ENCODE measurements at places on chromosomes 16 and 17.

- no peak for DNase-seq
Observed at GRCh38 chr17:16905593-16906191, 66.2 kb downstream of the TNFRSF13B start.

- no peak for DNase-seq
Observed at GRCh38 chr16:22325598-22326368, 28.6 kb downstream of the POLR3E start.

DNA sequence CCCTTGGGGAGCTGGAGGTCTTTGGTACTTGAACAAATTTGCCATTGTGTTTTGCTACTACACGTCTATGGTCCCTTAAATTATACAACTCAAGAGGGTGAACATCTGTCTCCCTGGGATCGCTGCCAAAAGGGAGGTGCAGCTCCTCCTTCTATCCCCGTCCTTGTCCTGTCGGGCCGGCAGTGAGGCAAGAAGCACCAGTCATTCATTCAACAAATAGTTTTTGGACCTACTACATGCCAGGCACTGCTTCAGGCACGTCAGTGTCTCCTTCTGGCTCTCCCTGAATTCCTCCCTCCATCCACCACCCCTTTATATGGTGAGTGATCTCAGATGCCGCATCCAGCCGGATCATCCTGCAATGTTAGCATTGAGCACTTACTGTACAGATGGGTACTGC, 2.2 kb upstream of the RPL38 start:
- DNase-seq, result no peak

DNA sequence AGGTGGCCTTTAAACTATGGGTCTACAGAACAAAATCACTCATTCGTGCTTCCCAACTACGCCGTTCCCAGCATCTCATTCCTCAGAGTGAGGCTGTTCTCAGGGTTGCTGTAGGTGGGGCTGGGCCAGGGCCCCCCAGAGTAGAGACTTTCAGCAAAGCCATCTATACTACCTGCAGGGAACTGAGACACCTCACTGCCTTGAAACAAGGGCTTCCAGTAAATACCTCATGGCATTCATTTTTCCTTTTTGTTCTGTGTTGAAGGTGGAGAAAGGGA, 4.2 kb upstream of the SDK2 start:
- DNase-seq, result no peak

DNA sequence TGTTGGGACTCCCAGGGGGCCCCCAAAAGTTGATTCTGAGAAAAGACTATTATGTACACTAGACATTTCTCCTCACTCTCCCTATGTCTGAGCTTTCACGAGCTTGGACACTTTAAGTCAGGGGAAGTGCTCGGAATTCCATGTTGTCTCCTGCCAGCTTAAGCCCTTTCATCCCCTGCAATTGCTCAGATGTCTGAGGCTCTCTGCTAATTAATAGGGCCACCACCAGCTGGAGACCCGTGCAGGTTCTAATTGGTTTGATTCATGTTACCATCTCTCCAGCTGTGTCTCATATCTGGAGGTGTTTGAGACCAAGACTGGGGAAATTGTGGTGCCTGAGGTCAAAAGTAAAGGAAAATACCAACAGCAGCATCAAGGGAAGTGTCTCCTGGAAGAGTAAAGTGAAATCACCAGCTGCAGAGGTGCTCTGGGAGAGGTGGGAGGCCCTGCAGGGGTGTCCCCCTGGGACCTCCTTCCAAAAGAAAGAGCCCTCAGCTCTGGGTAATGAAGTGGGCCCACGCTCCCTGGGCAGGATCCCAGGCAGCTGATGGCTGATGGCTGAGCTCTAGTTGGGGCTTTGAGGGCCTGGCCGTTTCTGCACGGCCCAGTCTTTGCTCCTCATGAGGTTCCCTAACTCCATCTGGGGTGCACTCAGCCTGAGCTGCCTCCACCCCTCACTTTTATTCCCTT, 5.8 kb upstream of the UTS2R start:
- DNase-seq, result no peak

- DNase-seq, result no peak
Observed at GRCh38 chr16:83301971-83302370, 505.8 kb upstream of the HSBP1 start.

- DNase-seq, result no peak
Observed at GRCh38 chr17:30334421-30334820, 564 bp upstream of the TMIGD1 start.

GRCh38 chr17:57603978-57604377, 141.1 kb downstream of the CCDC182 start:
- peak; percentile 64 for DNase-seq

DNA sequence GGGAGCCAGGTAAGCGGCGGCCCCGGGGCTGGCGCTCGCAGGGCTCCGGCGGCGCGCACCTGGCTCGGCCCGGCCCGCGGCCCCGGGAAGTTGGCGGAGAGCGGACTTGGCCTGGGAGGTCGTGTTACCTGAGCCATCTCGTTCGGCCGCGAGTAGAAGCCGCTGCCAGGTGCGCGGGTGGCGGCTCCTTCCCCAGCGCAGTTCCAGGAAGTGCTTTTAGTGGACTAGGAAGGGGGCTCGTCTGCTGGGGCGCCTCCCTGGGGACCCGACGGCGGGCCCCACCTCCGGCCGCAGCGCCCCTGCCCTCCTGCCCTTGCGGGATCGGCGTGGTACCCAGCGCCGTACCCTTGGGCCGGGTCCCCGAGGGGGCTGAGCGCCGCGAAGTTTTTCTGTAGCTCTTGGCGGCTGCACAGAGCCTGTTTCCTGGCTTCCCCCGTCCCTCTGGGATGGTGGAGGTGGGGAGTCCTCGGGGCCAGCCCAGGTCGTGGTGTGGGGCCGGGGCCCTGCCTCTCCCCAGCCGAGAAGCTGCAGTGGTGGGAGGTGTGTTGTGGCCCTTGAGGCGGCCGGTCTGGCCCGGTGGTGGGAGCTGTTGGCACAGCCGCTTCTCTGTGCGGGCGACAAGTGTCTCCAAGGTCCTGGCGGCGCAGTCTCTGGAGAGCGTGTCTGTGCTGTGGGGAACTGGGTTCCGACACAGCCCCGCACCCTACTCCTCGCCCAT, 96.9 kb downstream of the RAB11FIP4 start:
- DNase-seq, result no peak

DNA sequence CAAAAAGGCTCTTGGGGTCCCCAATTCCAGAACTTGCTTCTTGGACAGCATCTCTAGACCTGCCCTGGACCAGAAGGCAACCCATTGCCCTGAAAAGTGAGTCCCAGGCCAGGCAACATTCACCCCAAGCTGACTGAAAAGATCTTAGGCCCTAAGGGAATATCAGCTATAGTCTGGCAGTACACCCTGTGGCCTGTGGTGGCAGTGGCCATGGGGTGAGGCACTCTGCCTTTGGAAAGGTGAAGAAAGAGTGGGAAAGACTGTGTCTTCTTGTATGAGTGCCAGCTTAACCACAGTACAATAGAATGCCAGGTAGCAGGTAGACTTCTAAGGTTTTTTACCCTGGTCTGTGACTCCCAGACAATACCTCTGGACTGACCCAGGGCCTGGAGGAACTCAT, 564.5 kb downstream of the CDH8 start:
- DNase-seq, result no peak

- DNase-seq, result no peak
Observed at GRCh38 chr17:57915544-57915943, 39.7 kb downstream of the CUEDC1 start.

DNA sequence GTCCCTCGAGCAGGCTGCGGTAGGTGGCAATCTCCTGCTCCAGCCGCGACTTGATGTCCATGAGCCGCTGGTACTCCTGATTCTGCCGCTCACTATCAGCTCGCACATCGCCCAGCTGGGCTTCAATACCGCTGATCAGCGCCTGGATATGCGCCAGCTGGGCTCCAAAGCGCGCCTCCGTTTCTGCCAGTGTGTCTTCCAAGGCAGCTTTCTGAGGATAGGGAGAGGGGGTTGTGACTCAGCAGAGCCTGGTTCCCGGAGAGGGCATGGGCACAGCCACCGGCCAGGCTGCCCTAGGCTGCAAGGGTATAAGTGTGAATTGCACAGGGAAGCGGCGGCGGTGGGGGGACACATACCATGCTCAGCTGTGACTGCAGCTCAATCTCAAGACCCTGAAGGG, 4.3 kb downstream of the KRT19 start:
- DNase-seq, result no peak

DNA sequence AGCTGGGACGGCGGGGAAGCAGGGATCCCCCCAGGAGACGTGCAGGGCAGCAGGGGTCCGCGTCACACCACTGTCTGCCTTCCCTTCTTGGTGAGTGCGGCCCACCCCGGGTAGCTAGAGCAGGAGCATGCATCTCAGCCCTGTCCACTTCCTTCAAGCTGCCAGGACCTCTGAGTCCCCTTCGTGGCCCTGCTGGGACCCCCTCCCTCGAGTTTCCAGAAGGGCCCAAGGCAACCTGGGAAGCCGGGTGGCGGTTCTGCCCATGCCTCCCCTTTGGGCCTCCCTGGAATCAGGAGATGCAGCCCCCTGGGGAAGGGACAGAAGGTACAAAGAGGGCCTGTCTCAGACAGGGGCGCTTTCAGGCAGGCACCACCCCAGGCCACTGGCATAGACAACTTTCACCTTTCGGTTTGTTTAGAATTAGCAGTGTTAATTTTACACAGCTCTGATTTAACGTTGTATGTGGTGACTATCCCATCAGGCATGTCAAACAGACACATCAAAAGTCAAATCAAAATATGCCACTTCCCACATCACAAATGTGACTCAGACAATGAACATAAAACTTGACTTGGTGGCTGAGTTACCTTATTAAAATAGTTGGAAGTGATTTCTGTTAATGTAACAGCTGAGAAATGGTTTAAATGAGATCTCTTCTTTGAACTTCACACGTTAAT, 94.5 kb upstream of the METRNL start:
- no peak for DNase-seq

DNA sequence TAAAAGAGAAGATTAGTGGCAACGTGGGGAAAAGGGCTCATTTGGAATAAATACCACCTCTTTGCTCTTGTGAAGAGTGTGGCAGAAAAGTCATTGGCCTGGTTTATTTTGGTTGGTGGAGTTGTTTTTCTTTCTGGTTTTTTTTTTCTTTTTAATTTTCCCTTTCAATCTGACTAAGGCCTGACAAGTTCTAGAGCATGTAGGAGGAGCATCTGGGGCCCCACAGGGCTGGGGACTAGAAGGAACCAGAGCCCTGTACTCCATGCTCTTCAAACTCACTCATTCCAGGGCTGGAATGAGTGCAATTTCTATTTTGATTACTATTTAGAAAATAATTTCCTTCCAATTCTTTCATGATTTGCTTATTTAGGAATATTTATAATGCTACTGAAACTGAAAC, 13.3 kb downstream of the IRX5 start:
- no peak for DNase-seq

DNA sequence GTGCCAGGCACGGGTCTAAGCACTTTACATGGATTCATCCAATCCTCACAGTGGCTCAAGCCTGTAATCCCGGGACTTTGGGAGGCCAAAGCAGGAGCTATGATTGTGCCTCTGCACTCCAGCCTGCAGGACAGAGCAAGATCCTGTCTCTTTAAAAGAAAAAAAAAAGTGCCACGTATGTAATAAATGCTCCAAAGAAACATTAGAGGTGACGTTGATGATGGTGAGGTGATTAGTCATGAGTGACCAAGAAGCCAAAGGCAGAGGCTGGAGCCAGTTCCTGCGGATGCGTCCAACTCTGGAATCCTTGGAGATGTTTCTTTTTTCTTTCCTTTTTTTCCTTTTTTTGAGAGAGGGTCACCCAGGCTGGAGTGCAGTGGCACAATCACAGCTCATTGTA, 59.4 kb upstream of the SIAH1 start:
- DNase-seq, result no peak

DNA sequence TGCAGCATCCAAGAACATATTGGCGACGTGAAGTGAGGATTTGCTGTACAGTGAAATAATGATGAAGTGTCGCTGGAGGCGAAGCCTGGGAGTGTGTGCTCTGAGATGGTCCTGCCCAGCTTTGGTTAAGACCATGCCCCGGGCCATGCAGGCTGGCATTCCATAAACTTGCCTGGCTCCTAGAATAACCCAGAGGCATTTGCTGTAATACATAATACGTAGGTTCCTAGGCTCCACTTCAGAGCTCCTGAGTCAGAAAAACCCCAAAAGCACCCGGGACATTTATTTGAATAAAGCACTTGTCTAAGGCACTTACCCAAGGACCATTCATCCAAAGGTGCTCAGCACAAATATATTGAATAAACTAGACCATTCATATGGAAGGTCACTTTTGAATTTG, 279.3 kb downstream of the ABCC12 start:
- no peak for DNase-seq

- no peak for DNase-seq
Observed at GRCh38 chr16:4136229-4136813, 20.1 kb upstream of the ADCY9 start.

DNA sequence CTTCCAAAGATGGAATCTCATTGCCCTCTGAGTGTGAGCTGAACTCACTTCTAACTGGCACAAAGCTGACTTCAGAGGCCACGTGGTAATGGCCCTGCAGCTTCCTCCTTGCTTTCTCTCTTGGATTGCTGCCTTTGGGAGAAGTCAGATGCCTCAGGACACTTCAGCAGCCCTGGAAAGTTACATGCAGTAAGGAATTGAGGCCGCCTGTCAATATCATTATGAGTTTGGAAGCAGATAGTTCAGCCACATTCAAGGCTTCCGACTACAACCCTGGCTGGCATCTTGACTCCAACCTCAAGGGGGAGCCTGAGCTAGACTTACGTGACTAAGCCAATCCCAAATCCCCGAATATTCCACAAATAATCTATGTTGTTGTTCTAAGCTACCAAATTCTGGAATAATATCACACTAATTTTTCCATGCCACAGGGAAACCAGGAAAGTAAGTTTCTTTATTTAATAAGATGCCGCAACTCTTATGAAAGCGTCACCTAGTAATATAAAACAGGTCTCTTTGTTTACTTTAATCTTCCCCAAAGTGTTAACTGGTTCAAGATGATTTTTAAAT, 13.6 kb downstream of the CEP20 start:
- no peak for DNase-seq

- DNase-seq, result no peak
Observed at GRCh38 chr17:75821552-75821951, 22.7 kb downstream of the UNC13D start.

DNA sequence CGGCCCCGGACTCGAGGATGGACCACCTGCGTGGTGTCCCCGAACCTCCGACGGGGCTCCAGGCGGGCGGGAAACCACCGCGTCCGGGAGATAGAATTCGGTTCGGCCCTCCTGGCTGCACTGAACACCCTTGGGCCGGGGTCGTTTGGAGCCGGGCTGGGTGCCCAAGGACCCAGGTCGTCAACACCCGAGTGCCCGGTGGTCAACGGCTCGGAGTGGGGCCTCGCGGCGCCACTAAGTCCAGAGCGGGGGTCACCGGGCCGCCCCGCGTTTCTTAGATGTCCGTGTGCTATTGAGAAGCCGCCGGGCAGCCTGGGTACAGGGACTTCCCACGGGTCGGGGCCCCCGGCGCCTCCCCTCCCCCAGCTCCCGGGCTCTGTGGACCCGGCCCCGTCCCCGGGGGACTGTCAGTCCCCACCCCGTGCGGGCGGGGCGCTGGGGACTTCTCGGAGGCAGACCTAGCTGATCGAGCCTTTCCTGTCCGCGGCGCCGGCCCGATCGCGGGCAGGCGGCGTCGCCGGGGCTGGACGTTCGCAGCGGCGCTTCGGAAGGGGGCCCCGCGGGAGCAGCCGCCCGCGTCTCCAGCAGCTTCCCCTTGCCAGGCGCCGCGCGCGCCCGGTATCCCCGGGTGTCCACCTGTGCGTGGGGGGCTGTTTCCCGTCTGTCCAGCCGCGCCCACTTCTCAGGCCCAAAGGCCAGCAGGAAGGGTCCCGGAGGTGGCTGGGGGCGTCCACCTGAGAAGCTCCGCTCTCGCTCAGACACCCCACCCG, 655 bp upstream of the NPTX1 start:
- no peak for DNase-seq

- DNase-seq, result no peak
Observed at GRCh38 chr16:23795378-23795777, 40.4 kb upstream of the PRKCB start.

Data from stimulated activated CD4-positive, alpha-beta T cell treated with anti-CD3 and anti-CD28 coated beads, Interleukin-15, amount 100 ng/mL, for 48 hours (primary cell).